ENCODE measurements at places on chromosomes 6 and 20.

DNA sequence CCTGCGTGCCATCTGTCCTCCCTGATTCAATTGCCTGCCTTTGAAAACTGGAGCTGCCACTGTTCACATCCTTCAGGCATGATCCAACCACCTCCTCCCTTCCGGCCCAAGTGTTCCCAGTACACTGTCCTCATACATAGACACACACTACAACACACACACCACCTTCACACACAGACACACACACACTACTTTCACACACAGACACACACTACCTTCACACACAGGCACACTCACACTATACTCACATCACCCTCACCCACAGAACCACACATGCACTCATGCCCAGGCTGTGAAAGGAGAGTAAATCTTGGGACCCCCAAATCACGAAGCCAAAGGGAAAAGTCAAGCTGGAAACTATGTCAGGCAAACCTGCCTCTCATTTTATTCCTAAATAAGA lies 109.4 kb upstream of the MYLIP start:
- DNase-seq = no peak

- DNase-seq = no peak
Observed at GRCh38 chr6:116928677-116929076, 51.6 kb downstream of the RFX6 start.

- no peak for DNase-seq
Observed at GRCh38 chr6:82761674-82762345, 303.8 kb downstream of the UBE3D start.

GRCh38 chr20:39886650-39887190 lies 802.3 kb downstream of the MAFB start:
- no peak for DNase-seq

DNA sequence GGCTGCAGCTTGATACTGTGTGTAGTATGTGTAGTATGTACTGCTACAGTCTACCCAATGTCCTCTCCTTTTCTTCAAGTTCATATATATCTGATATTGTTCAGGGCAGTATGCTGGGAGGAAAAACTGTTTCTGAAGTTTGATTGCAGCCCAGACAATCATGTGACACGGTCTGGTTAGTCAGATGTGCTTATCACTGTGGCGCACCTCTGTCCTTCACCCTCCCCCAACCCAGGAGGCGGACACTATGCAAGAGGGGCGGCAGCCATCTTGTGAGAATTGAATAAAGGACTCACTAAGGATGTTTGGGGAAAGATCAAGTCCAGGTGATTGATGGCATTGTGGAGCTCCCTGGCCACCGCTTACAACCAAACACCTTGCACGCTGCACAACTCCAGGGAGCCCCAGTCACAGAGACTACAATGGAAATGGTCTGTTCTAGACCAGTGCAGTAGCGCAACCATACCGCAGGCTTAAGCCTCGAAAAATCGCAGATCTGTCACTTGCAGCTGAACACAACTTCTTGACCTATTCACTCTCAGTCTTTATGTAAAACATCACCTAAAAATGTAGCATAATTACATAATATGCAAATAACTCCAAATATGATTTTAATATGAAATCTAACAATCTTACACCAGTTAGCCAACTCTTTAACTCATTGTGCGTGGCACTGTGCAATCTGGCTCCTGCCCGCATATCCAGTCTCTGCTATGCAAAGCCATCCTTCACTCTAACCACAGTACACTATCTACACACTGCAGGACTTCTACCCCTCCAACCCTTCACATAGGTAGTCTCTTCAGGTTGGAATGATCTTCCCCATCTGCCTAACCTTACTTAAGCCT lies 79.3 kb downstream of the VGLL2 start:
- DNase-seq = no peak

- no peak for DNase-seq
Observed at GRCh38 chr6:3594201-3594600, 137.4 kb upstream of the SLC22A23 start.

GRCh38 chr6:835476-836160 lies 142.7 kb upstream of the EXOC2 start:
- no peak for DNase-seq

DNA sequence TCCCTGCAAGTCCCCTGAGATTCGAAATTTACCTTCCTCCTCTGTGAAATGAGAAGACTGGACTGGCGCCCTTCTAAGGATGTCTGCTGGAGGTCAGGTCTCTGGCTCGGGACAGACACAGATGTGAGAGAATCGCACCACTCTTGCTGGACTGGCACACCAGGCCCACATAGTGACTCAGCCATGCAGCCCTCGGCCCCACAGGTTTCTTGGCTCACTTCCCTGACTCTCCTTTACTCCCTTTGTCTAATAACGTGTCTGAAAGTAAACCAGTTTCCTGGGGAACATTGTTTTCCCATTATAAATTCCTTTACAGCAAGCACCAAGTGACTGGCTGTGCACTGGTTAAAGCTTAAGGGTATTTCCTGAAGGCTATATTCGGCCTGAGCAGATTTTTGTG lies 106.7 kb upstream of the PLEKHG1 start:
- DNase-seq = no peak

DNA sequence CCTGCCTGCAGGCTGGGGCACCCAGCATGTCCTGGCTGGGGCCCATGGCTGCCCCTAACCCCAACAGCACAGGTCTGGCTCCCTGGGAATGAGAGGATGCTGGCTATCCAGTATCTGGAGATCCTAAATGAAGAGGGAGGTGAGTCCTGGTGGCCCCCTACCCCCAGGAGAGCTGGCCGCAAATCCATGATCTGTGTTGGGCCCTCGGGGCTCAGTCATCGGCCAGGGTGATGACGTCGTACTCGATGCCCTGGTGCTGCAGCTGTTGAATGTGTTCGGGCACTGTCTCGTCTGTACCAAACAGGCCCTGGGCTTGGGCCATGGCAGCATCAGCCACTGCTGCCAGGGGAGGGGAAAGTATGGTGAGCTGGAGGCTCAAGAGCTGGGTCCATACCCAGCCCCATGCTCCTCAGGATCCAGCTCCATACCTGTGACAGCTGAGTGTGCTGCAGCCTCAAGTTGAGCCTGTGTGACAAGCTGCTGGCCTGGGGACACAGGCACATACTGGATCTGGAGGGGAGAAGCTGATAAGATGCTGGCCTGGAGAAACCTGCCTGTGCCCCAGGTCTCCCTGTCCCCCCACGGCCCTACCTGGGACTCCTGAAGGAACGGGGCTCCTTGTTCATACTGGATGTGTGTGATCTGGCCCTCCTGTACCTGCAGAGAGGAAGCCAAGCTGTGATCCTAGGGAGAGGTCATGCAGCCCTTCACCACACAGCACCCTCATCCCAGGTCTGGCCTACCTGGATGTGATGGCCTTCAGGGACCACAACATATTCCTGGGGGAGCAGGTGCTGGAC lies 14.5 kb downstream of the PCIF1 start:
- DNase-seq = no peak

DNA sequence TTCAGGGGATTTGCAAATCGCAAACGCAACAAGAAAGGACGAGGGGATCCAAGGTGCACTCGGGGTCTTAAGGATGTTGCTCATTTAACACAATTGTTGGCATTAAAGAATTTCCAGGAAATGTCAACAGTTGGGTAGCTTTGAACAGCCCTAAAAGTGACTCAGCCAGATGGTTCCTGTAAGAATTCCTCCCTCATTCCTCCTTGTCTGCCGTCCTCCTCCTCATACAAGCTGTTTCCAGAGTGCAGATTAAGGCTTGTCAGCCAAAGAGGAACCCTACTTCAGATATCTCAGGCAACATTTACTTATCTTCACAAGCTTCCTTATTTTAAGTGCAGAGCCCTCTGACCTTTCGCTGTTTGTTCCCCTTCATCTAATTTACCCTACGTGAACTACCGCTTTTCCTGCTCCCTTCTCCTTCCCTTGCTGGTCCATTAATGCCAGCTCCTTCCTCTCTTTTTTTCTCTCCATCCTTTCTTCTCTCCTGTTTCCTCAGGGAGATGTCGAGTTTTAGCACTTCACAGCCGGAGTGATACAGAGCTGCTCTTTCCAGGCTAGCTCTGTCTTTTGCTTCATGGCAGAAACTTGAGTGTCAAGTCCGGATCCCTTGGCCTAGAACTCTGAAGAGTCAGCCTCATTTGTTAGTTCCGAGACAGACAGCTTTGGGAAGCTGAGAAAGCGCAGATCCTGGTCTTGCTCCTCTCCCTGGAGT lies 26.1 kb upstream of the TBC1D7 start:
- peak; percentile 95 for DNase-seq

- no peak for DNase-seq
Observed at GRCh38 chr6:150091476-150091875, 22.6 kb upstream of the ULBP3 start.

GRCh38 chr6:18350712-18351111 lies 36.4 kb upstream of the RNF144B start:
- peak; percentile 19 for DNase-seq

- no peak for DNase-seq
Observed at GRCh38 chr20:40651151-40651550, 37.9 kb downstream of the MAFB start.

DNA sequence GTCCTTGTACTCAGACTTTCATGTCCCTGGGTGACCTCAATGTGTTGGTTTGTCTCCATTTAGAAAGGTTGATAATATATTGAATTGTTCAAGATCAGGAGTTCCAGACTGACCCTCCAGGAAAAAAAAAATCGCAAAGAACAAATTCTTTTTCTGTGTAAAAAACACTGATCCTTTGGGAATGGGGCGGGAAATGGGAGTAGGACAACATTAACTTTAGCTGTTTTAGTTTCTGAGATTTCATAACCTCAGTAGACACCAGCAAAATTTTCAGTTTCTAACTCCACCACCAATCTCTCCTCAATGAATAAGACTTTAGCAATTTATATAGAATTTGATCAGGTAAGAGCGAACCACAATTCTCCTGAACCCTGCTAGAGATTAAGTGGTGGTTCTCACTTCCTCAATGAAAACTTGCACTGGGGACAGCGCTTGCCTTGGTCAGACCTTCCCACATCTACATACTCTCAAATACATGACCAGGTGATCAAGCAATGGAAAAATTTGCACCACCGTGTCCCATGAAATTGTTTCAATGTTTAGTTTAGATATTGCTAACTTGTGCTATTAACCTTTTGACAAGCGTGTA lies 231.2 kb upstream of the PLN start:
- no peak for DNase-seq

- no peak for DNase-seq
Observed at GRCh38 chr6:87661016-87661415, 41.0 kb downstream of the AKIRIN2 start.

- no peak for DNase-seq
Observed at GRCh38 chr6:101711518-101711917, 318.0 kb downstream of the GRIK2 start.

DNA sequence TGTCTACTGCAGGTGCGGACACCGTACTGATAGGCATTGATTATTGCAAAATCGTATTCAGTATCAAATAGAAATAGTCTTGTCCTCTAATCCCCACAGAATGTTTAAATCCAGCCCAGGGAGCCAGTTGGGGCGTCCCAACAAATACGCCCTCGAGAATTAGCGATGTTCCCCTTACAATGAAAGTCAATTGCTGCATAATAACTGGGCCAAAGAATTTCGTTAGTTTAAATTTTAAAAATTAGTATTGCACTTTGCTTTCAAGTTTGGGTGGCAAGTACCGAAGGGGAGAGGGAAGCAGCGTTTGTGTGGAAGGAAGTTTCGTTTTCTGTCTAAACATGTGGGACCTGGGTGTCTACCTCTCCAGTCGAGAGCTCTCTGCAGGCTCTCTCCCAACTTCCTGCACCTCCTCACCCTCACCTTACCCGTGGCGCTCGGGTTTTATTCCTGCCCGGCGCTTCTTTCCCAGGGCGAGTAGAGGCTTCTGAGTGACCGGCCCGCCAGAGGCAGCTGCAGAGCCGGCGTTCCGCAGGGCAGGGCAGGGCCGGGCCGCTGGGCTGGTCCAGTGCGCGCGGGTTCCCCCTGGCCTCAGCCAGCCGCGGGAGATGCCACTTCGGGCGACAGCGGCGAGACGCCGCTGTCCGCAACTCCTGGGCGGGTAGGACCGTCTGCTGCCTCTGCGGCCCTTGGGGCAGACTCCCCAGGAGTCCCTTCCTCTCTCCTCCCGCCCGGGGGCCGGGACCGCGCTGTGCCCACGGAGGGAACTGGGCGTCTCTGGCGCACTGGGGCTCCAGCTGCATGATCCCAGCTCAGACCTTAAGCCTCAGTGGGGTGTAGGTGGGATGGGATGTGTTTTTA lies 862 bp upstream of the TFAP2C start:
- DNase-seq = no peak

DNA sequence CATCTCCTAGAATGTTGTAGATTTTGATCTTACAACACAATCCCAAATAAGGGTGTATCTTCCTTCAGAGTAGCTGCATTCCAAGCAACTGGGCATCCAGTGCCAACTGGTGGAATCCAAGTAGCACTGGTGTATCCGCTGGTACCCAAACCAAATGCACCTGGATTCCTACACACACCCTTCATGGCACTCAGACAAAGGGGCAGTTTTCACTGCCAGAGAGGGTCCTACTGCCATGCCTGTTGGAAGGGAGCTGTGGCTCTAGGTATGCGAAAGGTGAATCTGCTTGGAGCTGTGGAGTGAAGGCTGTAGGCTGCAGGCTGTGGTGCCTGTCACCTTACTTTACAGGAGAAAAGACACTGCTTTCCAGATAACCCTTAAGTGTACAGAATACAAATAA lies 17.0 kb upstream of the CLDN20 start:
- no peak for DNase-seq

DNA sequence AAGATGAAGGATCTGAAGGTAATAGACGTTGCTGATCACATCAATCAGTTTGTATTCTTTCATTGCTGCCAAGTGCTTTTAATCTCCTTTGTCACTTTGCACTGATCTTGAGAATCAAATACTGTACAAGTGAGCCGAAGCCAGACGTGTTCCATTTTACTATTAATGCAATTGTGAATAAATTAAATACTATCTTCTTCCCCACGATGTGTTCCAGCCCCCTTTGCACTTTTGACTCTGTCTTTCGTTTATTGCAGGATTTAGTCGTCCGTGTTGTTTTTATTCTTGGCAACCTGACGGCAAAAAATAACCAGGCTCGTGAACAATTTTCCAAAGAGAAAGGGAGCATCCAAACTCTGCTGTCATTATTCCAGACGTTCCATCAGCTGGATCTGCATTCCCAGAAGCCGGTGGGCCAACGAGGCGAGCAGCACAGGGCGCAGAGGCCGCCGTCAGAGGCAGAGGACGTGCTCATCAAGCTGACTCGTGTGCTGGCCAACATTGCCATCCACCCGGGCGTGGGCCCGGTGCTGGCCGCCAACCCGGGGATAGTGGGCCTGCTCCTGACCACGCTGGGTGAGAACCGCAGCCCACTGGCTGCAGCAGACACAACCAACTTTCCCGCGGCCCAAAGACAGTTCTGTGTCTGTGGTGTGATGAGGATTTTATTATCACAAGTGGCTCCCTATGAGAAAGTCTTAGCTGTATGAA lies 104.7 kb downstream of the ARMC2 start:
- DNase-seq = no peak

GRCh38 chr6:150937132-150937906 lies 71.8 kb downstream of the MTHFD1L start:
- DNase-seq = no peak

DNA sequence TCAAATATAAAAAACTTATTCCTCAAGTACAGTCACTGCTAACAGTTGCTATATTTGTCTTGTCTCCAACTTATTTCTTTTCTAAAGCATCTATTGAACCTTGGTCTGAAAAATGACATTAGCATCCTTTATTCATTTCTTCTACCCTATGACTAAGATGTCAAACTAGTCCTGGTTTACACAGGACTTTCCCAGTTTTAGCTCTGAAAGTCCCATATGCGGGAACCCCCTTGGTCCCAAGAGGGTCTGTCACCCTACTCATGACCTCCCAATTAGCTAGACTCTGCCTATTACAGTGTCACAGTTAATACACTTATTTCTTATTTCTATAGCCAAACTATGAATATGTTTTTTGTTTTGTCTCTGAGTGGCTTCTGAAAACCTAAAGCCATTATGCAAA lies 37.1 kb downstream of the PLEKHG1 start:
- no peak for DNase-seq

GRCh38 chr6:48835421-48835958 lies 627.6 kb downstream of the MMUT start:
- peak; percentile 53 for DNase-seq
